Inflammatory macrophage treated with lipopolysaccharide for 4 hours (primary cell): ENCODE measurements at places on chromosomes 2 and 18.
A peak's percentile ranks its signal among the peaks of the same experiment; 100 is the strongest.

- no peak for DNase-seq
Observed at GRCh38 chr2:100135415-100135814, 7.0 kb downstream of the AFF3 start.

- DNase-seq: peak; percentile 11
Observed at GRCh38 chr2:127810156-127810618, 784 bp downstream of the WDR33 start.

GRCh38 chr2:236552212-236552542 lies 17.4 kb upstream of the ACKR3 start:
- no peak for DNase-seq

DNA sequence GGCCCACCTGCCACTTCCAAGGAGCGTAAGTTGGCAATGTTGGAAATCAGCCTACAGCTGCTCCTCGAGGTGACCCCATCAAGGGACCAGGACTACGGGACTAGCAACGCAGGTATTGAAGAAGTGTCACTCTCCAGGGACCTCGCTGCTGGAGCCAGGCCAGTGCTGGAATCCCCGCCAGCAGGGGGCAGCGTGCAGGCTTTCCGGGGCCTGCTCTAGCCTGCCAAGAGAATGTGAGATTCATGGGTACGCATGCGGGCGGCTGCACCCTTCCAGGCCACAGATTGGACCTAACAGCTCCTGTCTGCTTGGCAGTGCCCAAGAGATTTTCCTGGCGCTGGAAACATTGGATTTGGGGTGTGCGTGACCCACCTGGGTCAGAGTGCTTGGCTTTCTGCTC lies 182.8 kb upstream of the RAB12 start:
- DNase-seq: no peak

- no peak for DNase-seq
Observed at GRCh38 chr2:39587641-39588040, 78.1 kb upstream of the TMEM178A start.

DNA sequence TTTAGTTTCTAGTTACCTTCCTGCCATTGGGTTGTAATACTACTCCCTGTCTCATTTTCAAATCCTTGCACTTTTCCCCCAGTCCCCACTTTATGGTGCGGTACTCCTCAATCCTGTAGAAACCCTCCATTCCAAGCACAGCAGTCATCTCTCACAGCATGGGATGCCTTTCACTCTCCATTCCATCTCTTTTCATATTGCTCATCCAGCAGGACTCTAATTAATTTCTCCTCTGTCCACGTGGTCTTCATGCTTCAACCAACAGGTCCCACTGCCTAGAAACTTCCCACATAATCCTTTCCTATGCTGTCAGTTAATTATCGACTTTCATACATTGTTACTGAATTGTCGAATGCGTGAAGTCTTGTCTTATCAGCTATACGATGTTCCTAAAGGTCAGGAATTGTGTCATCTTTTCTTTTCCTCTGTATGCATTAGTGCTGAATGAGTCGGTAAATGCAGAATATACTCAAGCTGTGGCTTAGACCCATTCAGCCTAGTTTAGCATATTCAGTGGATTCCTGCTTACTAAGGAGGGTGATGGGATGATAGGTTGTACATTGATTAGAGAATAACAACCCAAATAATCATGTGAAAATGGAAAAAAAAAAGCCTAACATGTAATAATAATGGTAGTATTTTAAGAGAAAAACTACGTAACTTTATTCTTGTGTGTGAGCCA lies 89.7 kb downstream of the CRIM1 start:
- no peak for DNase-seq

DNA sequence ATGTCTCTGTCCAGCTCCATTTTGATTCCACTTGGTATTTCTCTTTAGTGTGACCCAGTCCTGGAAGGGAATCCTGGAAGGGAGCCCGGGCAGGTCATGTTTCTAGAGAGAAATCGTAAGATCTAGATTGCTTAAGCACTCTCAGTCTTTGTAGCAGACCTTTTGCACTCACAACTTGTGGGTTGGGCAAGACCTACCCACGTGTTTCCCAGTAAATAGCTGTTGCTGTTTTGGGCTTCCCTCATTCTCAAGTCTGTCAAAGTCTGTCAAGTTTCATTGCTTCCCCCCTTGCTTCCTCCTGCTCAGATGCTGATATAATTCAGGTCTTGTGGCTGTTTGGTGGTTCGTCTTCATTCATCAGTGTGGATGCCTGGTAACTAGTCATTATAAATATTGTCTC lies 17.4 kb upstream of the NEMP2 start:
- peak; percentile 84 for DNase-seq

- no peak for DNase-seq
Observed at GRCh38 chr2:144650907-144651306, 131.0 kb upstream of the ZEB2 start.

- no peak for DNase-seq
Observed at GRCh38 chr18:14947482-14948162, 199.7 kb downstream of the ANKRD30B start.

DNA sequence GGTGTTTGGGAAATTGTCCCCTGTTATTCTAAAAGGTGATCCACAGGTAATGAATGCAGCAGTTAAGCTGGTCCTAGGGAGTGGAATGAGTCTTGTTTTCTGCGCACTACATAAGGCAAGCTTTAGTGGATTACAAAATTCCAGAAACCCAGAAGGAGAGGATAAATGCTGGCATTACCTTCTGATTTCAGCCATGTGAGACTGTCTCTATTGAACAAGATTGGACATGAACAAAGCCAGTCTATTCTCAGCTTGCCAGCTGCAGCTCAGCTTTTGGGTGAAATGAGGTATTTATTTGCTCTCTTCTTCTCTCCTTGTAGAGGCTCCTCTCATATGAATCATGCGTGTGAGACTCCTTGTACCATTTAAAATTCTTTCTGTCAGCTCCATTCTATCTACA lies 944.9 kb downstream of the CNTNAP5 start:
- DNase-seq: no peak

- no peak for DNase-seq
Observed at GRCh38 chr2:128628206-128628605, 309.5 kb upstream of the HS6ST1 start.

DNA sequence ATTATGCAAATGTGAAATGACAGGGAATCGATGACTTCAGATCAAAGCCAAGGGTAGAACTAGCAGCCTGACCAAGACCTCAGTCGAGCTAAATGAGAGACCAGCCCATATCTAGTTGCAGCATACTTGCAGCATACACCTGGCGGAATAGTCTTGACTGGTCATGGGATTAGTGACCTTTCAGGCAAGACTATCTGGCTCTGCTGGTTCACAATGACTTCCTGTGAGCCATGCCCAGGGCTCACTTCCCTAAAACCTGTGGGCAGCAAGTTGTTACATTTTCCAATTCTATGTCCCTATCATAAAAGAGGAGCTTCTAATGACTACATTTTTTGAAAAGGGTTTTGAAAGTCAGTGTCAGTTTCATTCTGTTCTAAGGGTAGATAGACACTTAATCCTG lies 1624.9 kb upstream of the CELF4 start:
- peak; percentile 17 for DNase-seq

GRCh38 chr2:222952204-222952603 lies 91.4 kb downstream of the ACSL3 start:
- no peak for DNase-seq

GRCh38 chr2:17429130-17429529 lies 89.1 kb downstream of the RAD51AP2 start:
- no peak for DNase-seq

- no peak for DNase-seq
Observed at GRCh38 chr2:65292461-65293011, 64.9 kb downstream of the ACTR2 start.

DNA sequence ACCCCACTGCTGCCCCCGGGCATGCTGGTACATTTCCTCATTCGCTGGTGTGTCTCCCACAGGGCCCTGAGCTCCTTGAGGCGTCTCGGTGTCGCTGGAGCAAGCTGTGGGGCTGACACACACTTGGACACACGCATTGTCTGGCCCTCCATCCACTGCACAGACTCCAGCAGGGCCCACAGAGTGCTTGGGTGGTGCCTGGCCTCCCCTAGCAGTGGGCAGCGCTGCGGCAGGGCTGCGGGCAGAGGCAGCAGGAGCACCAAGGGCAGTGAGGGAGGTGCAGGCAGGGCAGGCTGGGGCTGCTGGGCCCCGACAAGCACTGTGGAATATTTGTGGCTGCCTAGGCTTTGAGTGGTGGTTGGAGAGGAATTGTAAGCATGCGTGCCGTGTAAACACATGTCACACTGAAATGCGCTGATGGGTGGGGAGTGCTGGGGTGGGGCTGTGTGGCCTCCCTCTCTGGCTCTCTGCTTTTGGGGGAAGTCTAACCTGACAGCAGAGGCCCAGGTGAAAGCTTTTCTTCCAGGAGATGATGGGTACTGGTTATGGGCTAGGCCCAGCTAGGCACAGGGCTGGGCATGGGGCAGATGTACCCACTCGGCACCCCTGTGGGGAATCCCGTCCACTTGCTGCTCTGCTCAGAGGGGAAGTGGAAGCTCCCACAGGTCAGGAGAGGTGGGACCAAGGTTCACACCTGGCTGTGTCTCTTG lies 55.5 kb upstream of the HS6ST1 start:
- no peak for DNase-seq

- no peak for DNase-seq
Observed at GRCh38 chr2:239020541-239021041, 172.7 kb downstream of the TWIST2 start.

GRCh38 chr2:29753671-29754444 lies 167.5 kb downstream of the ALK start:
- no peak for DNase-seq

DNA sequence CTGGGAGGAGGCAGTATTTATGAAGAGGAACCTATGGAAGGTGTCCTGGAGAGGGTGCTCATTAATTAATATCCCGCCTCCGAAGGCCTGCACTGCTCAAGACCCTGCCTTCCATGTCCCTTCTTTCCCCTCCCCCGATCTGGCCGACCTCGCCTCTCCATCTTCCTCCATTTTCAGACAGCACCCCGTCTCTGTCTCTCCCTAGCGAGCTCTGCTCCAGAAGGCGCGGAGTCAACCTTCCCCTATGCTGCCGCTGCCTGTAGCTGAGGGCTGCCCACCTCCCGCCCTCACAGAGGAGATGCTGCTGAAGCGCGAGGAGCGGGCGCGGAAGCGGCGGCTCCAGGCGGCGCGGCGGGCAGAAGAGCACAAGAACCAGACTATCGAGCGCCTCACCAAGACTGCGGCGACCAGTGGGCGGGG lies 1.1 kb upstream of the WBP1 start:
- no peak for DNase-seq

DNA sequence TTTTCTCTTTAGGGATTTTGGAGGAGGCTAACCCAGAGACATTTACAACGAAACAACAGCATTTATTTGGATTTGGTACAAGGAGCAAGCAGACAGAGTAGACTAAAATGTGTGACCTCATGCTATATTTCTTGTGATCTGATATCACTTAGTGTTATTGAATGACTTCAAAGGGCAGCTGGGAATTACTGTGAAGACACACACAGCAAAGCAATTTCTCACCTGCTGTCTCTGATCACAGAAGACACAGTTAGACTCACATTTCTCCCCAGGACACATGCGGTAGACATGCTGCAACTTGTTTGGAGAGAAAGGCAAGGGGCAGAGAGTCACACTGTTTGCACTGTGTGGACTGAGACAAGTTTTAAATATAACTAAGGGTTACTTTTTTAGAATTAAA lies 67.5 kb downstream of the LTBP1 start:
- DNase-seq: no peak

GRCh38 chr2:124319577-124319976 lies 294.5 kb downstream of the CNTNAP5 start:
- no peak for DNase-seq

- DNase-seq: peak; percentile 26
Observed at GRCh38 chr18:44731530-44732237, 51.0 kb downstream of the SETBP1 start.

GRCh38 chr2:85259101-85259590 lies 68.6 kb downstream of the TGOLN2 start:
- DNase-seq: no peak

DNA sequence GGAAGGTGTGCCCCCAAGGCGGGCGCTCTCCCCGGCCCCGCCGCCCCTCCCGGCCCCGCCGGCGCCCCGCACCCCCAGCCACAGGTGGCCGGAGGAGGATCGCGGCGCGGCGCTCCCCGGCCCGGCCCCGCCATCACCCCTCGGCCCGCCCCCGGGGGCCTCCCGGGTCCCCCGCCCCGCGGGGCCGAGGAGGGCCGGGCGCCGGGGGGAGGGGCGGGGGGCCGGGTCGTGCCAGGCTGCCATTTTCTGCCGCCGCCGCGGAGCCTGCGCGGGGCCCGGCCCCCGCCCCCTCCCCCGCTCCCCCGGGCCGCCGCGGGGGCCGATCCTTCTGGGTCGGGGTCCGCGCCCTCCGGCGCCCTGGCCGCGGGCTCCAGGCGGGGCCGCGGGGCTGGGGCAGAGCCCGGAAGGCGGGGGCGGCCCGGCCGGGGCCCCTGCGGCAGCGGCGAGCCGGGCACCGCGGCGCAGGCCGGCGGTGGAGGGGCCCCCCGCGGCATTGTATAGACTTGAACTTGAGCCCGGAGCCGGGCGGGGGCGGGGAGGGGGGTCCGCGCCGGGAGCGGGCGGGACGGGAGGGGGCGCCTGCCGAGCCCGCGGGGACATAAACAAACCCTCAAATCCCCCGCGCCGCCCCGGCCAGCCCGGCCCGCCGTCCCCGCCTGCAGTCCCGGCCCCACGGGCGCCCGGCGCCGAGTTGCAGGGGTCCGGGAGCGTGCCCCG lies 556 bp downstream of the DNMT3A start:
- no peak for DNase-seq

DNA sequence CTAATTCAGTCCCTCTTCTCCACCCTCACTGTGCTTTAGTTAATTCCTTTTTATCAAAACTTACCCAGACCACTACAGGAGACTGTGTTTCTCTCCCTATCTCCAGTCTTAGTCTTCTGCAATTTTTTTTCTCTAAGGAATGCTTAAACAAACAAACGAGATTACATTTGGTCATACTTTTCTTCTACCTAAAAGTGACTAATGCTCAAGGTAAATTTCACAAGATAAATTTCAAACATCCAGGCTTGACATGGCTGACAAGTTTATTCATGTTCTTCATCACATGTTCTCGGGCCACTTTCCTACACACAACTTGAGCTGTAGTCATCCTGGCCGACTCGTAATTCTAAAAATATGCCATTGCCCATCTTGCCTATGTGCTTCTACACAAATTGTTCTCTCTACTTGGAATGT lies 23.2 kb upstream of the ACSL3 start:
- no peak for DNase-seq

GRCh38 chr2:53177327-53177726 lies 590.3 kb upstream of the CHAC2 start:
- no peak for DNase-seq

GRCh38 chr2:32522770-32523169 lies 105.1 kb upstream of the TTC27 start:
- DNase-seq: no peak

GRCh38 chr2:101976891-101977290 lies 14.9 kb upstream of the IL1R2 start:
- no peak for DNase-seq

GRCh38 chr2:201608021-201608420 lies 35.3 kb downstream of the TMEM237 start:
- no peak for DNase-seq
